ENCODE measurements at places on chromosomes 13 and 19. TPM values are rescaled to one million over a fixed set of nuclear protein-coding genes. Genes with fewer than 3 reads are reported as not detected.

Gene ZNF91
- total RNA-seq = 103 TPM

Gene ZNF614
- 10.0 TPM for total RNA-seq

- peaks cover 6% of the 10 kb centered on the region for H3K27me3 ChIP-seq
- no peak overlapping the region for H3K4me3 ChIP-seq
- H3K4me1 ChIP-seq = no peaks in the 10 kb centered on the region
- no peak for DNase-seq
- no peak overlapping the region for H3K27ac ChIP-seq
Measured at GRCh38 chr13:109140479-109141349, 511.3 kb downstream of the MYO16 start.

Gene IZUMO4
- 14.0 TPM for total RNA-seq

Gene CNN1
- total RNA-seq = 0.51 TPM

GRCh38 chr19:19171821-19172532 is 1.9 kb upstream of the MEF2B start:
- H3K27ac ChIP-seq = no peak overlapping the region
- DNase-seq = no peak
- peaks cover 18% of the 10 kb centered on the region for H3K4me1 ChIP-seq
- H3K4me3 ChIP-seq = no peak overlapping the region
- H3K36me3 ChIP-seq = peaks cover 4% of the 10 kb centered on the region

DNA sequence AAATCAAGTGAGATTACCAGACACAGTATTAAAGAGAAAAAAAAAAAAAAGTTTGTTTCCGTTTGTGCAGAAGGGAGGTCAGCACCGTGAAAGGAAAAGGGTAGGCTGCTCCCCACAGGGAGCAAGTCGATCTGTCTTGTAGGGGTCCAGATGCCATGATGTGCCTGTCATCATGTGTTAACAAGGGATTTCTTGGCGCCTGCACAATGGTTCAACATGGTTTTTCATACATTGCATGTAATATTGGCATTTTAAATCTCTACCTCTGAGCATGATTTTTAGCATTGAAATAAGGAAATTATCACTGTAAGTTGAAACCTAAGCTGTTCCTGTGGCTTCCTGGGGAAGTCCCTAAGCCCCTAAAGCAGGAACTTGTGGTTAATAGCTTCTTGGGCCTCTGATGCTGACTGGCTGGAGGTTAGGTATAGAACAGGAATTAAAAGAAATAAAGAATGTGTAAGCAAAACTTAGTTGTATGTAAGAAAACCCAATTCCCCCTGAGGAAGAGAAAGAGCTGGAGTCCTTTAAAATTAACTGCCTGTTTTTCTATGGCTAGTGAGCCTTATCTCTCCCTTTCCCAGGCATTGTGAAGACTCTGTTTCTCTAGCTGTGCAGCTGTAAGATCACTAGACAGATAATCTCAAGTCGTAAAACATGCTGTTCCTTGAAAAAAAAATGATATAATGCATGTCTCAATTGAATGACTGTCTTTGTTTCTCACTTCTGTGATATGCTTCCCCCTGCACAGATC is 7.4 kb upstream of the FCGBP start:
- DNase-seq = peak; percentile 60
- peak overlapping the region; percentile 37 for H3K4me3 ChIP-seq
- peak overlapping the region; percentile 94 for H3K27ac ChIP-seq
- no peaks in the 10 kb centered on the region for H3K27me3 ChIP-seq

DNA sequence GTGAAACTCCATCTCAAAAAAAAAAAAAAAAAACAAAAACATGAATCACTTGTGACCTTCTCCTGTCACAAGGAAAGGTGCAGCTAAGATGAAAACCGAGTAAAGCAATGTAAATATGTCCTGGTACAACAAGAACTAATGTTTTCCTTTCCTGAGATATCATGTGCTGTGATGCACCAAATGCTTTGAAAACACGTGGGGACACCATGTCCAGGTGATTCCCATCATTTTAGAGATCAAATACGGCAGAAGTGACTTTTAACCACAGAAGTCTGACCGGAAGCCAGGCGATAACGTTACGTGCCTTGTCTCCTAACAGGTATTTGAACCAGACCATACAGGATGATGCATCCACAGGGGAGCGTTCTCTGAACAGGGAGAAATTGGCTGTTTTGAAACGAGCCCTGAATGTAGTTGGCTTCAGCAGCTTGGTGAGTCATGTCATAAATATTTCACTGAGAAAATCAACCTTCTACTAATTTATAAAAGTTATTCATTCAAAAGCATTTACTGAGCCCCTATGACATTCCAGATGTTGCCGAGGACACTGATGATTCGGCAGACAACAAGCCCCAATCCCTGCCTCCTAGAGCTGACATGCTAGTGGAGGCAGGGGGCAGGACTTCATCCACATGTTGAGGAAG is 328.1 kb downstream of the MYO16 start:
- no peaks in the 10 kb centered on the region for H3K36me3 ChIP-seq
- no peak for DNase-seq
- H3K4me1 ChIP-seq = no peaks in the 10 kb centered on the region
- H3K4me3 ChIP-seq = no peak overlapping the region
- H3K27me3 ChIP-seq = peaks cover 5% of the 10 kb centered on the region
- H3K27ac ChIP-seq = no peak overlapping the region

Gene PRRG2
- total RNA-seq = 0.60 TPM

Gene ZNF723
- not detected for total RNA-seq

DNA sequence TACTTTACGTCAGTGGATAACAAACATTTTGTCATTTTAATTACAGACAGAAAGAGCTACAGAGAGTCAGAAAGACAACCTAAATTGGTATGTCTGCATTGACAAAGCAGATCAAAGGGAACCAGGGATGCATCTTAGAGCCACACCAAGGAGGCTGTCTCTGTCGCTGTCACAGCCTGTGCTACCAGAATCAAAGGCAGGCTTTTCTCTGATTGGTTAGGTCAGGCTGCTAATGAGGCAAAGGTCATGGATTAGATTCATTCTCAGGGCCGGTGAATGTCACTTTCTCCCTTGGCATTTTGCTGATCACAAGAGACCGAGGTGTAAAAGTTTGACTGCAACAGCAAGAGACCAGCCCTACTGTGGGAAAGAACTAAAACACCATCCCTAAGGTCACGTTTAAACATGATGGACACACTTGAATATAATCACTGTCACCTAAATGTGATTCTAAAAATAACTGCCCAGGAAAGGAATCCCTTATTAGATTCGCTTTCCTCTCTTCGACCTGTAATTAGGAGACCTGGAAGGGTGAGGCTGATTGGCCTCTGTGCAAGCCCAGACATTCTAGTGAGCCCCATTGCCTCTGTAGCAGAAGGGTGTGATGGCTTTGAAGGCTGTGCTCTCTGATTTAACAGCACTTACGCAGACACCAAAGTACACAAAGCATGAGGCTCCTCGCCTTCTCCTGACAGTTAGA is 314.4 kb upstream of the NBEA start:
- DNase-seq = no peak
- H3K27me3 ChIP-seq = no peaks in the 10 kb centered on the region
- H3K36me3 ChIP-seq = no peaks in the 10 kb centered on the region
- H3K4me1 ChIP-seq = no peaks in the 10 kb centered on the region
- H3K4me3 ChIP-seq = no peak overlapping the region
- no peak overlapping the region for H3K27ac ChIP-seq

DNA sequence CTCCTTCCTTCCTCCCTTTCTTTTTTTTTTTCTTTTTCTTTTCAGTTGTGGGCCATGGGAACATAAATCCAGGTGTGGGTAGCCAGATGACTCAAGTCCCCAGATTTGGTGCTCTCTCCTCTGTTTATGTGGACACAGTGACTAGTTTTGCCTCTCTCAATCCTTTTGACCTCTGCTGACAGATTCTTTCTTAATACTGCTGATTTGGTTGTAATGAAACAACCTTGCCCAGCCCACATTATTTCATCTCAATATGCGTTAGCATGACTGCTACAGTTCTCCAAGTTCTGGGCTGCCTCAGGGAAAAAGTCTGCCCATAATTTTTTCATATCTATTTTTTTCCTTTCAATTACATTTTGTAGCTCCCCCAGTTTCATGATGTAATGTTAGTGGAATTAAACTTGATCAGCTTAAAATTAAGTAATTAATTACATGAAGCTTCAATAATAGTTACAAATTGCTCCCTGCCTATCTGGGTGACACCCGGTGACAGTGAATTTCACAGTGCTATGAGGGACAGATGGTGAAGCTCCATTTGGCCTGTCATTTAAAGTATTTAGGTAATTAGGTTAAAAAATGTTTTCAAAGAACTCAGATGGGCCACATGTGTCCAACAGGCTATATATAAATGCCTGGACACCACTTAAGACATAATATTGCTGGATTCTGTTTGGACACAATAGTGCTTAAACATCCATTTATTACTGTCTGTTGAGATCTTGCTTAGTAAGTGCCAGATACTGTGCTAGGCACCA is 118.8 kb upstream of the FRY start:
- H3K4me1 ChIP-seq = no peaks in the 10 kb centered on the region
- no peaks in the 10 kb centered on the region for H3K27me3 ChIP-seq
- DNase-seq = no peak
- no peak overlapping the region for H3K4me3 ChIP-seq
- H3K36me3 ChIP-seq = no peaks in the 10 kb centered on the region

Gene FZR1
- 85.6 TPM for total RNA-seq

Gene PNMA8A
- not detected for total RNA-seq

DNA sequence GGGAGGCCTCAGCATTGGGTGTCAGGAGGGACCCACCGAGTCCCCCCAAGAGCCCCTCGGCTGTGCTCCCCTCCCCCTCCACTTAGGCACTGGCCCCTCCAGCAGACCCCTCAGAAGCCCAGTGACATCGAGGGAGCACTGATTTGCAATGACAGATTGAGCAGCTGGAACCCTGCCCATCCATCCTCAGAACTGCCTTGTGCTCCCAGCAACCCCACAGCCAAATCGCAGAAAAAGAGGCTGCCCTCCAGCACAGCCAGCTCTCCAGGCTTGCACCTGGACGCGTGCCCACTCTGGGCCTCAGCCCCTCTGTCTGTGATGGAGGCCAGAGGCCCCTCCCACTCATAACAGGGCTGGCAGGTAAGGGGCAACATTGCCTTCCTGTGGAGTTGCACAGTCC is 123.2 kb upstream of the VSTM2B start:
- no peaks in the 10 kb centered on the region for H3K4me1 ChIP-seq
- H3K36me3 ChIP-seq = no peaks in the 10 kb centered on the region
- no peak for DNase-seq
- H3K4me3 ChIP-seq = no peak overlapping the region
- no peak overlapping the region for H3K27ac ChIP-seq
- peaks cover 37% of the 10 kb centered on the region for H3K27me3 ChIP-seq

Gene XRCC1
- total RNA-seq = 35.4 TPM

Gene PRTN3
- total RNA-seq = 0.50 TPM

DNA sequence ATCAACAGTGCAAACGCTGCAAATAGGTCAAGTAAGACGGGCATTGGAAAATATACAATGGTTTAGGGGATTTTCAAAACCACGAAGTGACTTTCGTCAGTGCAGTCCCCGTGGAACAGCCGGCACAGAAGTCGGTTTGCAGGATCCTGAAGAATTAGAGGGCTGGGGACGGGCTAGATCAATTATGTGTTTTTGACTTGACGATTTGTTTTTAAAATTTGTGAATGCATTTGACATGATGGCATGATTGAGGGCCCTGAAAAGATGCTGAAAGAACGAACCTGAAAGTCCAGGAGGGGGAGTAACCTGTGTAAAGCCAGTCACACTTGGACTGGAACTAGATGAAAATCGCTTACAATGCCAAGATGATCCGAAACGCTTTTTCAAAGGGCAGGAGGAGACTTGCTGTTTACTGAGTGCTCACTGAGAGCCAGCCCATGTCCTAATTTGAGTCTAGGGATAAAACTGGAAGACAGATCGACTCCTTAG is 8.9 kb upstream of the DGKH start:
- H3K27me3 ChIP-seq = no peaks in the 10 kb centered on the region
- H3K4me1 ChIP-seq = peaks cover 22% of the 10 kb centered on the region
- H3K36me3 ChIP-seq = no peaks in the 10 kb centered on the region
- peak overlapping the region; percentile 67 for H3K27ac ChIP-seq
- H3K4me3 ChIP-seq = peak overlapping the region; percentile 89
- DNase-seq = no peak

GRCh38 chr19:18456974-18457373 is 19.0 kb upstream of the ISYNA1 start:
- no peaks in the 10 kb centered on the region for H3K4me1 ChIP-seq
- no peak for DNase-seq
- H3K36me3 ChIP-seq = peaks cover 11% of the 10 kb centered on the region
- no peaks in the 10 kb centered on the region for H3K27me3 ChIP-seq

GRCh38 chr13:94620286-94620896 is 18.7 kb downstream of the GPR180 start:
- H3K36me3 ChIP-seq = peaks cover 21% of the 10 kb centered on the region
- H3K27me3 ChIP-seq = no peaks in the 10 kb centered on the region
- H3K4me3 ChIP-seq = no peak overlapping the region
- no peak for DNase-seq
- no peak overlapping the region for H3K27ac ChIP-seq

GRCh38 chr13:106916329-106916976 is 348.5 kb upstream of the ARGLU1 start:
- no peak overlapping the region for H3K4me3 ChIP-seq
- H3K36me3 ChIP-seq = no peaks in the 10 kb centered on the region
- DNase-seq = no peak
- H3K4me1 ChIP-seq = peaks cover 12% of the 10 kb centered on the region
- peaks cover 20% of the 10 kb centered on the region for H3K27me3 ChIP-seq

Gene SIGLEC14
- total RNA-seq = 0.93 TPM

DNA sequence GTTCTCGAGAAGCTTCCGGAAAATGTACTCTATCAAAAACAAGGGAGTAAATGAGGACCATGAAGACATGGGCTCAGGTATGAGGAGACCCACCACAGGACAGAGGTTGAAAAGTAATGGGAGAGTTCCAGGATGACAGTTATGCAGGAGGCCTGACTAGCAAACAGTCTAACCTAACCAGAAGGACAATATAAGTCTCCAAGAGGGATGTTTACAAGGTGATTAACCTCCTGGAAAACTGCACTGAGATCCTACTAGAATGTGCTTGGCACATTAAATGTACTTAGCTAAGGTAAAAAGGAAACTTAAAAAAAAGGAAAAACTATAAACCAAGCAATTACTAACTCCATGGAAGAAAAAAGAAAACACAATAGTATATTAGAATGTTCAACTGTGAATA is 258.3 kb downstream of the KLF5 start:
- no peak for DNase-seq
- no peaks in the 10 kb centered on the region for H3K4me1 ChIP-seq
- no peaks in the 10 kb centered on the region for H3K27me3 ChIP-seq
- H3K4me3 ChIP-seq = no peak overlapping the region

Gene ZNF681
- total RNA-seq = 6.7 TPM

Gene KLHL1
- total RNA-seq = not detected

DNA sequence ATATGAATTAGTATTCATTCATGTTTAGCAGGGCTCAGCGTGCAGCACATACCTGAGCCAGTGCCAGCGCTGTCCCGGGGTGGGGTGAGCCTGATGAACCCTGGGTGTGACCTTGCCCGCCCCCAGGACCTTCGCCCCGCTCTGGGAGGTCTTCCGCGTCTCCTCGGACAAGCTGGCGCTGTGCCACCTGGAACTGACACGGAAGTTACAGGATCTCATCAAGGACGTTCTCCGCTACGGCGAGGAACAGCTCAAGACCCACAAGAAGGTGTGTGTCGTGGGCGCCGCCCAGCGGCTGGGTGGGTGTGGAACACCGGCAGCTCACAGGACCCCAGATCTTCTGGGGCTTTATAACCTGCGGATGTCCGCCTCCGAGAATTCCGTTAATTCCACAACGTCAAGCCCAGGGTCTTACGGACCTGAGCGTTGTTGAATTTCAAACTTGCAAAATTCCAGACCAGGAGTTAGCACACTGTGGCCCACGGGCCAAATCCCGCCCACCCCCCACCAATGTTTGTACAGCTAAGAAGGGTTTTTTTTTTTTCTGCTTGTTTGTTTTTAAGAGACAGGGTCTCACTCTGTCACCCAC is 15.4 kb downstream of the FCHO1 start:
- H3K27me3 ChIP-seq = no peaks in the 10 kb centered on the region
- no peak overlapping the region for H3K4me3 ChIP-seq
- peaks cover 3% of the 10 kb centered on the region for H3K4me1 ChIP-seq
- peak; percentile 29 for DNase-seq
- no peak overlapping the region for H3K27ac ChIP-seq
